ENCODE measurements at places on chromosomes 12 and 14.

GRCh38 chr14:75875958-75876357 is 105.8 kb downstream of the TGFB3 start:
- DNase-seq = no peak

DNA sequence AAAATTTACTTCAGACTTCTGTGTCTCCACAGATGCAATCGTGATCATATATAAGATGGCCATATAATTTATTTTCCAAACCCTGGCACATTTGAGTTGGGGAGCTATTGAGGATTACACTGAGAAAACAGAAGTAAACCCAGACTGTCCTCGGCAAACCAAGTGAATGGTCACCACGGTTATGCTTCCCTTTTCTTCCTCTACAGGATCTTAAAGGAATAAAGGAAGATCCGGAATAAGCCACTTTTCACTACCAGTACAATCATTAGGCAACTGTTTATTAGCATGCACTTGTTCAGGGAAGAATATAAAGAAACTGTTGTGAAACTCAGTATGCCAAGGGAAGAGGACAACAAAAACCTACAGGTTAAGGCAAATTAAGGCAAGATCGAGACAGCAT is 27.6 kb downstream of the SBNO1 start:
- no peak for DNase-seq

DNA sequence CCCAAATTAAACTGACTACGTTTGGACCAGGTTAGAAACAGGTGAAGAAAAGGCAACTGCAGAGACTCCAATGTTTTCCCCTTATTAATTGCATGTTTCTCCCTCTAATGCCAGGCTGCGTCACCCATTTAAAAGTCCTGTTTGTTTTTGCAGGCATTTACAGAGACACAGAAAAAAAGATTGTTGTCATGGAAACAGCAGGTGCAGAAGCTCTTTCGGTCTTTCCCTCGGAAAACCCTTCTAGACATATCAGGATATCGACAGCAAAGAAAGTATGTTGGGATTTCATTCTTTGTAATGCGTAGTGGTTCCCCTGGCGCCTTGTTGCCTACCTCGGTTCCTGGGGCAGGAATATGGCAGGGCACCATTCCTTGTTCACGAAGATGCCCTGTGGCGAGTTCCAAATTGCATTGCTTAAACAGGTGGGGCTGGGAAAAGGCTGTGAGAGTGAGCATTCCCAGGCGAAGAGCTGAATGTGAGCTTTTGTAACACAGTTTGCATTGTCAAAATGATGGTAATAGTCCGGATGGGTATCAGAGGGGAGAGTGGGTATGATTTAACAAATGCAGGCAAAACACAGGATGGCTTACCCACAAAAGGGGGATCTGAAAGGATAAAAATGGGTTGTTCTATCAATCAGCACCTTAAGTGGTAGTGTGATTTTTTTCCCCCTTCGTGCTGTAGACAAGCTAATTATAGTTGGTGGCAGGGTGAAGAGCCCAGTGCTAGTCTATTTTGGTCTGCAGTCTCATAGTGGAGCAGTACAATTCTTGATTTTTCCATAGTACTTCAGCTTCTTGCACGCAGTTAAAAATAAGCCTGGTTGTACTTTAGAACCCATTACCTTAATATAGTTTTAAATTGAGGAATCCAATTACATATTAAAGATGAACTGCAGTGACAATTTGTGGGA is 132.4 kb downstream of the GCH1 start:
- no peak for DNase-seq

DNA sequence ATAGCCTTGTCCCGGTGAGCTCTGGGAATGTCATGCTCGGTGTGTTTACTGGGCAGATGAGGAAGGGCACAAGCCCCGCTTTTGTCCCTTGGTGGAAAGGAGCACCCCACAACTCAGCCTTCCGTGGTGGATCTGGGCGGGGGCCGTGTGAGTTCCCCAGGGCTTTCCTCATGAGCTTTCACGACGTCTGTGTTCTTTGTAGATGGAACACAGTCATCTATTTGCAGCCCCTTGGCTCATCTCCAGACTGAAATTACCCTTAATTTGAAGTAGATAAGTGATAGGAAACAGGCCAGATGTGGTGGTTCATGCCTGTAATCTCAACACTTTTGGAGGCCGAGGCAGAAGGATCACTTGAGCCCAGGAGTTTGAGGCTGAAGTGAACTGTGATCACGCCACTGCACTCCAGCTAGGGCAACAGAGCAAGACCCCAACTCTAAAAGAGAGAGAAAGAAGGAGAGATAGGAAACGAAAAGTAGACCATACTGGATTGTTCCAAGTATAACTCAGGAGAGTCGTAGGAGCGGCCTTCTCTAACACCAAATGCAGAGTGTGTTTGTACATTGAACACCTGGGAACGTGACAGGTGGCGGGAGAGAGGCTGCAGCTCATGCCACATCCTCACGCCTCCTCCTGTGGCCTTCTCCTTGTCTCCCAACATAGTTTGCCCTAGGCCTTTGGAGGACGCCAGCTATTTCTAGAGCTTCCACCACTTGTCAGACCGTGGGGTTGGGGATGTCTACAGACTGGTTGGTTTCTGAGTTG is 8.8 kb downstream of the P2RX4 start:
- DNase-seq = no peak

- DNase-seq = no peak
These were observed at the start of gene ANKS1B for GRCh38 chr12:99984271-99985128. Gene ANKS1B, minus strand, starts transcription at chr12:99984936. Its CDS starts 699 bp downstream, at chr12:99984237.

DNA sequence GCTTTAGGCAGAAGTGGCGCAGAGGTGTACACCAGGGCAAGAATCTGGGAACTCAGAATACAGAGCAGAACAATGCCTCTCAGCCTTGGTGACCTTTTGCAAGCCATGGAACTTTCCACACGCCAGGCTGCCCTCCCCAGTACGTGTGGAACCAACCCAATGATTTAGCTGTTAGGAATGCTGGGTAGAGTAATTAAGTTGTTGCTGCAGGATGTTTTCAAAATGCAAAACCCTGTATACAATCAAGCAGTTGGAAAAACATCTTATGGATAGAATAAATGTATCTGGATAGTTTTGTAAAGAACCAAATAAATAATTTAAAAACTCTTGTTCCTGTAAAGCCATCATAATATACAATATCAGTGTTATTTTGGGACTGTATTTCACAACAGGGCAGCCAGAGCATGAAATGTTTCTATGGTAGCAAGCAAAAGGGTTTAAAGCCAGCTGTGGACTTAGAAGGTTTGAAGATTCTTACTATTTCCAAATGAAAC is 19.4 kb downstream of the PPP1R36 start:
- no peak for DNase-seq

- DNase-seq = no peak
These were observed 24.4 kb downstream of the ETV6 start for GRCh38 chr12:11673666-11674461.

- no peak for DNase-seq
These were observed 302.8 kb downstream of the FSCB start for GRCh38 chr14:44204061-44204835.

DNA sequence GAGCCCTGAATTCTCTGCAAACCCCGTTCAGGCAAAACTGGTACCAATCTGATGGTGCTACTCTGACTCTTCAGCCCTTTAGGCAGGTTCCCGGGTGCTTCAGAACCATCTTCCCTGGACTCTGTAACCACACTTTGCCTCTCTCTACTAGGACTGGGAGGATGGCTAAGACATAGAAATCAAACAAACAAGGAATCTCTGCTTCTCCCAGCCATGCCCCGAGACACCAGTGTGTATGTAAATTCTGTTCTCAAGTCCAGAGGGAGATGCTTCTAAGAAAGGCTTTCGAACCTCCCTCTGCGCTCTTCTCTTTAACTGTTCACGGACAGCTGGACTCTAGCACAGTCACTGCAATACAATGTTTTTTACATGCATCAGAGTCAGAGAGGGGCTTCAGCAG is 1.9 kb upstream of the KCNK10 start:
- DNase-seq = no peak

- no peak for DNase-seq
These were observed 67.4 kb downstream of the CLIP1 start for GRCh38 chr12:122354958-122355641.

GRCh38 chr12:25436206-25437030 is 116.7 kb downstream of the LMNTD1 start:
- no peak for DNase-seq

DNA sequence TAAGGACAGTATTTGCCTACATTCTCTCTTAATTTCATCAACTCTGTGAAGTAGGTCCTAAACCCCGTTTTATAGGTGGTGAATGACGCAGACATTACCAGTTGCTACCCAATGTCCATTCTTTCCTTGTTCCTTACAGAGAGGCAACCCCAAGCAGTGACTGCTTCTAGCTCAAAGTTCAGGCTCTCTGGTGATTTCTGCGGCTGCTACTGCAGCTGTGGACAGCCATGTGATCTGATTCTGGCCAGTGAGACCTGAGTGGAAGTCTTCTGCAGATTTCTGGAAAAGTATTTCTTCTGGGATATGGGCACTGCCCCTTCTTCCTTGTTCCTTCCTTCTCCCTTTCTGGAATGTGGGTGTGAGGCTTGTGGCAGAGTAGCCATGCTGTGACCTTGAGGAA is 82.9 kb downstream of the ARF6 start:
- no peak for DNase-seq

DNA sequence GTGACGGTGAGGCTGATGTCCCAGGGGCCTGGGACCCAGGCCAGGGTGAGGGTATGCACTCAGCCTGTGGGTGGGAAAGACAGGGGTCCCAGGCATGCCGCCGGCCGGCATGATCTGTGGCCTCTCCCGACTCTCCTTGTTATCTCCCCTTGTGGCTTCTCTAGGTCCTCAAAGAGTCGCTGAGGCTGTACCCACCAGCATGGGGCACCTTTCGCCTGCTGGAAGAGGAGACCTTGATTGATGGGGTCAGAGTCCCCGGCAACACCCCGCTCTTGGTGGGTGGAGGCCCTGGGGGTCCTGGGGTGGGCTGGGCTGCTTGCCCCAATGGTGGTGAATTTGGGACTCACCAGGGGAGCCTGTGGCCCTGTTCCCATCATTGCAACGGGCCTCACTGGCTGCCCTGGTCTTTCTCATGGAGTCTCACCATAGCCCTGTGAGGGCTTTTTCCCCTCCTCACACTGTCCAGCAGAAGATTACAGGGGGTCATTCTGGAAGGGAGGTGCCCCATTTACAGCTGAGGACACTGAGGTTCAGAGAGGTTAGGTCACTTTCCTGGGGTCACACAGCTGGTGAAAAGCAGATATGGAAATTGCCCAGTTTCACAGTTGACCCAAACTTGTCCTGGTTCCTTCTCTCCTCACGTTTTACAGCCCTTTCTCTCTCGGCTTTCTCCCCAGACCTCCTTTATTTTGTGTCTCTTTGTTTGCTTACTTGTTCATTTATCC is 37.9 kb downstream of the CYP46A1 start:
- DNase-seq = no peak

DNA sequence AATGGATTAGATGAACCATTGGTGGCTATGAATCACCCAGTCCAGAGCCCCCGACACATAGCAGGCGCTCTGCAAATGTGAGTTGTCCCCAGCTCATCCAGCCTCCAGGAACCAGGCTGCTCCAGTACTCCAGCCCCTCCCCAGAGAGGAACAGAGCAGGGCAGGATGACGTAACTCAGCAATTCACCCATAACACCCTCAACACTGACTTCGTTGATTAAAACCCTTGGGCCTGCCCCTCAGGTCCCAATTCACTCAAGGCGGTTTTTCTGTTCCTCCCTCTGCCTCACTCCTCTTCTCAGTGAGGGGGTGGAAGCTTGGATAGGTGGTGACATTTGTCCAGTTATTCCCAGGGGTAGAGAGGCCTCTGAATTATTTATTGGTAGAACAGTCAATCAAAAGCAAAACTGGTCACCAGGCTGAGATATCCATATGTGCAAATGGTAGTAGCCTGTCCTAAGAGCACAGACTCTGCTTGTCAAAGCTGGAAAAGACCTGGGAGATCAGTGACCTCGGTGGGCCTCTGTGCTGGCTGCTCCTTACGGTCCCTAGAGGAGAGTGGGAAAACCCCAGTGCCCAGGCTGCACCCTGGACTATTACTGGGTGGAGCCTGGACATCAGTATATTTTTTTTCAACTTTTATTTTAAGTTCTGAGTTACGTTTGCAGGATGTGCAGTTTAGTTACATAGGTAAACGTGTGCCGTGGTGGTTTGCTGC is 97.0 kb downstream of the CMKLR1 start:
- DNase-seq = no peak

- no peak for DNase-seq
These were observed 1.1 kb downstream of the EML1 start for GRCh38 chr14:99794151-99794780.

- no peak for DNase-seq
These were observed 264.3 kb downstream of the AKAP6 start for GRCh38 chr14:32593290-32593942.

GRCh38 chr14:57918791-57919190 is 52.9 kb upstream of the SLC35F4 start:
- no peak for DNase-seq

DNA sequence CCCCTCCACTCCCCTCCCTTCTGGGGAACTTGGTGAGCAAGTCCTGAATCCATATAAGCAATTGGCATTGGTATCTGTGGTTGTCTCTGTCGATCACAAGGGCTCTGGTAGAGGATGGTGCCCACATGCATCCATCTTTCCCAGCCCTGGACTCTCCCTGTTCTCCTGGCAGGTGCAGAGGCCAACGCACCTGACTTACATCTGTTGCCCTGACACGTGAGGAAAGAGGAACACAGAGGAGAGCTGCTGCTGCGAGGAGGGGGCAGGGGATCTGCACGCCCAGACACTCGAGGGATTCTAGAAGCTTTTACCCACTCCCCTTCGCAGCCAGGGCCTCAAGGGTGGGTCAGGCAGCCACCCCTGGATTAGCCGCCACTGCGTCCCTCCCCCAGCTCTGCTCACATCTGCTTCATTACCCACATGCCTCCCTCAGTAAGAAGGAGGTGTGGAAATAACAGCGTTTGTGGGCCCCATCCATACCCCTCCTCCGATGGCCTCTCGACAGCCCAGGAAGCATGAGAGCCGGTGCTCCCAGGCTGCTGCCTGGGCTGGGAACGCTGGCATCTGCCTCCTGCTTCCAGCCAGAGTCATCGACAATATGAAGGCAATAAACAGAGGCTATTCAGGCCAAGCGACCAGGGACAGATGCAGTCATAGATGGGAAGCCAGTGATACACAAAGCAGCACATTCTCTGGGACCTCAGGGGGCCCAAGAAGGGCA is 56.5 kb downstream of the KDM2B start:
- DNase-seq = no peak

DNA sequence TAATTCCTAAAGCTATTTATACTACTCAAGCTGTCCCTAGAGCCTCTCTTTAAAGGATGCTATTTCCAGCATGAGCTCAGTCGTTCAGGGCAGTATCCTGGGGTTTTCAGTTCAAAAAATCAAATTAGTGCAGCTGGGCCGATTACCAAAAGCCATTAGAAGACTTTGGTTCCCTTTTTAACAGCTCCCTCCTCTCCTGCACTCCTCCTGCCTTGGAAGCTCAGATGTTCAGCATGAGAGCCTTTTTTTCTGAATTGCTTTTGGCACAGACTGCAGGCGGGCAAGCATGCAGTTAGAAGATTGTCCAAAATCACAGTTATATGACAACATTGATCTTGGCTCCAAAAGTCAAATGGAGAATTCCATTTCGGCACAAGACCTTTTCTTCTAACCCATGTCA is 179.6 kb downstream of the SLC35F4 start:
- DNase-seq = no peak

All from stimulated activated CD8-positive, alpha-beta memory T cell treated with anti-CD3 and anti-CD28 coated beads, Interleukin-7, amount 100 ng/mL, for 1 hour (primary cell).